HepG2 (cell line): ENCODE measurements at places on chromosomes 2 and 18.

DNA sequence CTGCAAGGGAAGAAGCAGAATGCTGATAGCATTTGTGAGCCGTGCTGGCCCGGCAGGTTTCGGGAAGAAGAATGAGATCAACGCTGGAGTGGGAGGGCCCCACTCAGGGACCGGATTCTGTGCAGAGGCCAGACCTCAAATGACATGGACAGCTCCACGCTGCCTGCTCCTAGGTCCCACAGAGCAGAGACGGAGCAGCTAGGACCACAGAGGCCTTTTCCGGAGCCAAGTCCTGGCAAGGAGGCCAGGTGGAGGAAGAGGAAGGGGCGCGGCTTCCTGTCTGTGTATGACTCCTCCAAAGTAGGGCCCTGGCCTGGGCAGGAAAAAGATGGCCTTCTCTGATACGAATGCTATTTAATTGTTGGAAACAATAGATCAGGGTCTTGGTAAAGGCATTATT is 139.9 kb downstream of the LRRC30 start:
- no peak overlapping the region for H3K4me3 ChIP-seq
- no peaks in the 10 kb centered on the region for H3K4me1 ChIP-seq
- H3K36me3 ChIP-seq, result no peaks in the 10 kb centered on the region
- DNase-seq, result no peak
- H3K27me3 ChIP-seq, result no peaks in the 10 kb centered on the region; the same call in 1 of the 2 replicates

DNA sequence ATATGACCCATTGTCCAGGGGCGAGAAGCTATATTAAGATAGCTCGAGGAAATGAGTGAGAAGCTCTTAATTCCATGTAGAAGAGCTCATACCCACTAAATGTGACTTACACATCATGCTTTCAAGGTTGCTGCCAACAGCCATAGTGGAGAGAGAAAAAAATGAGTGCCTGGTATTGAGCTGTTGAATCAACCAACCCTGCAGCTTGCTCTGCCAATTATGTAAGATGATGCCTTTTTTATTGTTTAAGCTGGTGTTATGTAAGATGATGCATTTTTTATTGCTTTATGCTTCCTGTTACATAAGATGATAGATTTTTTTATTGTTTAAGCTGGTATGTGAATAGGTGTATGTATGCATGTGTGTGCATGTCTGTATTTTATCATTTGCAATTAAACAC is 228.2 kb downstream of the CCDC178 start:
- no peak overlapping the region for H3K27ac ChIP-seq
- no peaks in the 10 kb centered on the region for H3K27me3 ChIP-seq
- no peak overlapping the region for H3K4me3 ChIP-seq
- no peaks in the 10 kb centered on the region for H3K4me1 ChIP-seq
- no peaks in the 10 kb centered on the region for H3K36me3 ChIP-seq

DNA sequence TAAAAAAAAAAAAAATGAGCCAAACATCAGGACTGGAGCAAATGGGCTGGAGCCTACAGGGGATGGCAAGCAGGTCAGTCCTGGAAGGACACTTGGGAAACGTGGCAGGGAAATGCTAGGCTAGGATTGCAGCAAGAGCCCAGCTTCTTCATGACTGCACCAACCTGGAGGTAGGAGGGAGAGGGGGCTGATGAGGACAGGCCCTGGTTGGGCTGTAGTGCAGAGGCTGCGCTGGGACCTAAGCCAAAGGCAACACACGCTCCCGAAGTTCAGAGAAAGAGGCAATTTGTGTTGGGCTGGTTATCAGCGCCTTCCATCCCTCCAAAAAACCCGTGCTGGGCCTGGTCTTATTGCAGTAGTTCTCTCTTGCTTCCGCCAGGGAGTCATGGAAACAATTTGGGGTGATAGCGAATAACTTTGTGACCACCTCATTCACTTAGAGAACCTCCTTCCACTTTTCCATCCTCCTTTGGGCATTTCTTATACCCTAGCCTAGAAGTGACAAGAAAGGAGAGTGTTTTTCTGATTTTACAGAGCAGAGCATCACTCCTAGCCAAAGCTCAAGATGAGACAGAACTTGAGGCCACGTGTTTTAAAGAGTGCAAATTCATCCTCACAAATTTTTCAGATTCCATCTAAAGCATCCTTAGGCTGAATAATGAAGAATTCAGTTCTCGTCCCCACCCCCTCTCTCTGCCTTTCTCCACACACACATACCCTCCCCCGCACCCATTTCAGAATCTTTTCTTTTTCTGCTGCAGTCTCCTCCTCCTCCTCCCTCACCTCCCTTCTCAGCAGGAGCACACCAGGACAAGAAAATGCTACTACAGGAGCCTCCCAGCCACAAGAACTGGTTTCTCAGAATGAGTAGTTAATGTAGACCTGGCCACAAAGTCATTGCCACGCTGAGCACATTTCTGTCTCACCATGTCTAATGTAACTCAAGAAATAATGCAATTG is 82.5 kb upstream of the STPG4 start:
- H3K27me3 ChIP-seq, result peaks cover 63% of the 10 kb centered on the region
- peaks cover 26% of the 10 kb centered on the region for H3K4me1 ChIP-seq
- DNase-seq, result no peak
- H3K36me3 ChIP-seq, result no peaks in the 10 kb centered on the region
- no peak overlapping the region for H3K27ac ChIP-seq

GRCh38 chr18:32907311-32907585 is 134.4 kb upstream of the KLHL14 start:
- no peak overlapping the region for H3K27ac ChIP-seq
- H3K27me3 ChIP-seq, result peaks cover 19% of the 10 kb centered on the region; the same call in 2 of the 3 replicates
- peaks cover 27% of the 10 kb centered on the region for H3K4me1 ChIP-seq
- H3K4me3 ChIP-seq, result no peak overlapping the region

DNA sequence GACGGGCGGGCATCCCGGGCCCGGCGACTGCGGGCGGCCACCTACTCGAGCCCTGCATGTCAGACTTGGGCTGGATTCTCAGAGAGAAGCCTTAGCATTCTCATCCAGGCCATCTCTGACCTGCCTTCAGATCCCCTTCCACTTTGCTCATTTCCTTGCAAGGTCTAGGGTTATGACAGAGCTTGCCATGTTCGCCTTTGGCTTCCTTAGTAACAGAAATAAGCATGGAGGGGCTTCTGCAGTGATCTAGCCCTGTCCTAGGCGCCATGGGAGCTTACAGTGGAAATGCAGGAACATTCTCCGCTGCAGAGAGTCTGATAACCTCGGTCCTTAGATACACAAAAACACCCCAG is 632 bp upstream of the ACVR1 start:
- peaks cover 41% of the 10 kb centered on the region for H3K4me1 ChIP-seq
- H3K27me3 ChIP-seq, result no peaks in the 10 kb centered on the region
- no peak overlapping the region for H3K27ac ChIP-seq
- no peaks in the 10 kb centered on the region for H3K36me3 ChIP-seq

DNA sequence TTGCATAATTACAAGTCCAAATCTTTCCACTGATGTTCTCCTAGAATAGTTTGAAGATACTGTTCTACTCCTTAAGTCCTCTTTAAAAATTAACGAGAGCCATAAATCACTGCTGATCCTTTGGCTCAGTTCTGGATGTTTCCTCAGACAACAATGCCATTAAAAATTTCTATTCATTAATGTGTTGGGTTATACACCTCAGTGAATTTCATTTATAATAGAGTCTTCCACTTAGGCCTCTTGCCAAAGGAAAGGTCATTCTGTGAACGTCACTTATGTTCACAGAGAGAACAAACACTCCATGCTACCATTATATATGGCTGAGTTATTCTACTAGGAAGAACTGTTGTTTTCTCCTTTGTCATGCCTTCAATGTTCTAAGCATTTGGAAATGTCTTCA is 1472.3 kb upstream of the CELF4 start:
- no peak overlapping the region for H3K27ac ChIP-seq
- no peak for DNase-seq
- H3K27me3 ChIP-seq, result no peaks in the 10 kb centered on the region
- H3K4me1 ChIP-seq, result no peaks in the 10 kb centered on the region
- no peaks in the 10 kb centered on the region for H3K36me3 ChIP-seq

DNA sequence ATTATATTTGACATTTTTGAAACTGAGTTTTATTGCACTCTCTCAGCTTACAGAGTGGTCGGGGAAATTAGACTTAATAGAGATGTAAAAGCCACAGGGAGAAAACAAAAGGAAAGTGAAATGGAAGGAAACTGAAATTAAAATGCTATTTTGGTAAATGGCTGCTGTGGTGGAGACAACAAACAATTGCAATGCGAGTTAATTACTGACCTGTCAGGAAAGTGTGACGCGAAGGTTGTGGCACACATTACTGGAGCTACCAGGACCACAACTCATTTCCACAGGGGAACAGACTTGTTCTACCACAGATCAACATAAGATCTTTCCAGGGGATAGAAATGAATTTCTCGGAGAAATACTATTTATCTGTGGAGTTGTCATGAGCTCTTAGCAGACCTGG is 19.5 kb downstream of the ARHGAP15 start:
- DNase-seq, result no peak
- H3K4me1 ChIP-seq, result no peaks in the 10 kb centered on the region
- H3K27me3 ChIP-seq, result no peaks in the 10 kb centered on the region
- no peak overlapping the region for H3K4me3 ChIP-seq
- no peaks in the 10 kb centered on the region for H3K36me3 ChIP-seq
- no peak overlapping the region for H3K27ac ChIP-seq

- no peak overlapping the region for H3K27ac ChIP-seq
- H3K36me3 ChIP-seq, result no peaks in the 10 kb centered on the region
- H3K27me3 ChIP-seq, result no peaks in the 10 kb centered on the region
- DNase-seq, result no peak
- no peaks in the 10 kb centered on the region for H3K4me1 ChIP-seq
- no peak overlapping the region for H3K4me3 ChIP-seq
These were observed 339.2 kb upstream of the NRP2 start for GRCh38 chr2:205343103-205343502.

DNA sequence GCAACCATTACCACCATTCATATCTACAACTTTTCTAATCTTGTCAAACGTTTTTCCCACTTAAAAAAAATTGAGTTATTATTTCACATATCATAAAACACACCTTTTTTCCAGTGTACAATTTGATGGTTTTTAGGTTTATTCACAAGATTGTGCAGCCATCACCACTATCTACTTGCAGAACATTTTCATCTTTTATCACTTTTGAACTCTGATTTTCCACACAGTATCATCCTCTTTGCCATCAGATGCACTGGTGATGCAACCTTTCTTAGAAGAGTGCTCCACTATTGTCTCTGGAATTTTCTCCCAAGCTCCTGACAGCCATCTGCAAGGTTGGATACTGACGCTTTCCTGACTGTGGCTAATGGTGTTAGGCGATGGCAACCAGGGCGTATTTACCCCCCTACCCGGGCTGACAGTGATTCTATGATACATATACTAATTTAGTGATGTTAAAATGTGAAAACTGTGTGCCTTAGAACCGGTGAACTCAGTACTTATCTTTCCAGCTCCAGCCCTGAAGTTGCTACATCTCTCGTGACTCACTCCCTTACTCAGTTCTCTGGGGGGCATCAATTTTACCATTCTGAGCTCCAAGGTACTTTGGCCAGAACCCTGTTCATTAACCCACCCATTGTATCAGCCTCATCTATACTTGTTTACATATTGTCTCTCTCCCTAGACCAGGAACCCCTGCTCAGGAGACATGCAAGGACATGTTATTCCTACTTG is 105.4 kb upstream of the SPRED2 start:
- no peak overlapping the region for H3K4me3 ChIP-seq
- no peak overlapping the region for H3K27ac ChIP-seq
- no peaks in the 10 kb centered on the region for H3K27me3 ChIP-seq
- H3K36me3 ChIP-seq, result no peaks in the 10 kb centered on the region
- no peak for DNase-seq
- peaks cover 9% of the 10 kb centered on the region; the same call in 1 of the 2 replicates for H3K4me1 ChIP-seq

- no peaks in the 10 kb centered on the region for H3K27me3 ChIP-seq
- DNase-seq, result no peak
- H3K36me3 ChIP-seq, result no peaks in the 10 kb centered on the region
- peaks cover 60% of the 10 kb centered on the region for H3K4me1 ChIP-seq
- no peak overlapping the region for H3K27ac ChIP-seq
- peak overlapping the region; percentile 9; the same call in 1 of the 2 replicates for H3K4me3 ChIP-seq
These were observed 34.9 kb upstream of the MAT2A start for GRCh38 chr2:85503851-85504777.

DNA sequence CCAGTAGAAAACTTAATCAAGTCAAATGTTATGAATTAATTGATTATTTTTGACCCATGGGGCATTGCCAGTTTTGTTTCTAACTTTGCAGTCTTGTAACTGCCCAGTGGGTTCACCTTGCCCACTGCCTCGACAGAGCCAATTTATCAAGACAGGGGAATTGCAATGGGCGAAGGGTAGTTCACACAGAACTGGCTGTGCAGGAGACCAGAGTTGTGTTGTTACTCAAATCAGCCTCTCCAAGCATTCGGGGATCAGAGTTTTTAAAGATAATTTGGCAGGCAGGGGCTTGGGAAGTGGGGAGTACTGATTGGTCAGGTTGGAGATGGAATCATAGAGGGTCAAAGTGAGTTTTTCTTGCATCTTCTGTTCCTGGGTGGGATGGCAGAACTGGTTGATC is 168.5 kb upstream of the COPS8 start:
- DNase-seq, result no peak

GRCh38 chr18:6729247-6730091 is at the start of gene ARHGAP28:
Gene ARHGAP28 (plus strand): TSS chr18:6729716. CDS start chr18:6729822, 106 bp downstream.
- H3K27ac ChIP-seq, result no peak within 1 kb of the TSS
- peaks cover 19% of the 10 kb centered on the region; the same call in 1 of the 3 replicates for H3K27me3 ChIP-seq
- H3K4me1 ChIP-seq, result no peaks in the 10 kb centered on the region
- no peaks in the 10 kb centered on the region for H3K36me3 ChIP-seq
- H3K4me3 ChIP-seq, result 0 out of 2 replicates have a peak within 1 kb of the TSS, but pooled peaks have one; percentile 7

DNA sequence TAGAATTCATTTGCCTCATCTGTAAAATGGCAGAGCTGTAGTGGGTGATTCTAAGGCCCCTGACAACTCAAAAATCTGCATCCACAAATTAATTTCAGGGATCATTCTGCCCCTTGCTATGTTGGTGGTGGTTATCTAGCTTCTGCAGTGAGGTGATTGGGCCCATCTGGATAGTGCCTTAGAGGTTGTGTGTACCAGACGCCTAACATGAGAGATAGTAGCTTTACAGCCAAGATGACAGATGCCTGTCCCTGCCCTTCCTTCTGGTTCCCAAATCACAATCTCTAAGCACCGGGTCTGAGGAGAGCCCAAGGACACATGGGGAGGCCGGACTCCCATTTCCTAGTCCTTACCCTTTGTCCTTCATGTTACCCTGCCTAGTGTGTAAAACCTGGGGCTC is 51.1 kb upstream of the TNP1 start:
- no peak overlapping the region for H3K4me3 ChIP-seq
- H3K27me3 ChIP-seq, result no peaks in the 10 kb centered on the region
- no peak overlapping the region for H3K27ac ChIP-seq
- no peaks in the 10 kb centered on the region for H3K36me3 ChIP-seq

DNA sequence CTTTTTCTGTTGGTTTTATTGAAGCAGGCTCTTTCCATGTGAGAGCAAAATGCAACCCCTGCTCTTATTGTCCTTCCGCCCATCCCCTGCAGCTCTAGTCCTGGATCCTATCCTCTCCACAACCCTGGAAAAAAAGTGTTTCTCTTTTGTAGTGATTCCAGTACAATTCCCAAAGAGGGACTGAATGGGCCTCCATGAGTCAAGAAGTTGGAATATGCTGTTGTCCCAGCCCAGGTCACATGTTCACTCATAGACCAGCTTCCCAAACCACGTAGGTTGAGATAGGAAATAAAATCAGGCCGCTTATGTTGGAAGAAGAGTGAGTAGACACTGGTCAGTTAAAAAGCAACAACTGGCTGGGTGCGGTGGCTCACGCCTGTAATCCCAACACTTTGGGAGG is 39.4 kb downstream of the CPO start:
- no peak for DNase-seq
- no peaks in the 10 kb centered on the region for H3K4me1 ChIP-seq
- no peaks in the 10 kb centered on the region for H3K36me3 ChIP-seq
- no peaks in the 10 kb centered on the region for H3K27me3 ChIP-seq
